Motor neuron (in vitro differentiated cells): ENCODE measurements at places on chromosomes 2 and 18. TPM values are rescaled to one million over a fixed set of nuclear protein-coding genes. Genes with fewer than 3 reads are reported as not detected.

XDH gene
- 0.16 and 0.69 TPM in 2 replicates for total RNA-seq

ADAM23 gene
- total RNA-seq = 17.5 and 18.0 TPM in 2 replicates

UPP2 gene
- 1.1 and 2.9 TPM in 2 replicates for total RNA-seq

SPATA3 gene
- total RNA-seq = not detected in 2 replicates

SGPP2 gene
- 0.47 and 0.63 TPM in 2 replicates for total RNA-seq
